ENCODE measurements at places on chromosomes 13 and 19. TPM values are rescaled to one million over a fixed set of nuclear protein-coding genes. Genes with fewer than 3 reads are reported as not detected.

DNA sequence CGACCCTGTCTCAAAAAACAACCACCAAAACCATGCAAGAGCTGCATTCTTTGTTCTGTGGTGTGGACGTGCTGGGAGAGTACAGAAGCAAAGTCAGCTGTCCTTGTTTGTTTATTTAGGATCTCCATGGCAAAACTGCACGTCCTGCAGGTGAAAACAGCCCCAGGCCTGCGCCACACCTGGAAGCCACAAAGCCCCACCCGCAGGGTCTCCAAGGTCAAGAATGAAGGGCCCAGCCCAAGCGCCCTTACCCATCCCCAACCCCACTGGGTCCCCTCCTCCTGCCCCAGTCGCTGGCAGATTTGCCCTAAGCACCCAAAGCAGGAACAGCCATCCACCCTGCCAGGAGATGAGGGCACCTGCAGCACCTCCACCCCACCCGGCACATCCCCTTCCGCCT is 10.5 kb downstream of the MBD3 start:
- no peak for DNase-seq

- DNase-seq: no peak
Observed at GRCh38 chr19:19026299-19026971, 6.9 kb downstream of the SUGP2 start.

DNA sequence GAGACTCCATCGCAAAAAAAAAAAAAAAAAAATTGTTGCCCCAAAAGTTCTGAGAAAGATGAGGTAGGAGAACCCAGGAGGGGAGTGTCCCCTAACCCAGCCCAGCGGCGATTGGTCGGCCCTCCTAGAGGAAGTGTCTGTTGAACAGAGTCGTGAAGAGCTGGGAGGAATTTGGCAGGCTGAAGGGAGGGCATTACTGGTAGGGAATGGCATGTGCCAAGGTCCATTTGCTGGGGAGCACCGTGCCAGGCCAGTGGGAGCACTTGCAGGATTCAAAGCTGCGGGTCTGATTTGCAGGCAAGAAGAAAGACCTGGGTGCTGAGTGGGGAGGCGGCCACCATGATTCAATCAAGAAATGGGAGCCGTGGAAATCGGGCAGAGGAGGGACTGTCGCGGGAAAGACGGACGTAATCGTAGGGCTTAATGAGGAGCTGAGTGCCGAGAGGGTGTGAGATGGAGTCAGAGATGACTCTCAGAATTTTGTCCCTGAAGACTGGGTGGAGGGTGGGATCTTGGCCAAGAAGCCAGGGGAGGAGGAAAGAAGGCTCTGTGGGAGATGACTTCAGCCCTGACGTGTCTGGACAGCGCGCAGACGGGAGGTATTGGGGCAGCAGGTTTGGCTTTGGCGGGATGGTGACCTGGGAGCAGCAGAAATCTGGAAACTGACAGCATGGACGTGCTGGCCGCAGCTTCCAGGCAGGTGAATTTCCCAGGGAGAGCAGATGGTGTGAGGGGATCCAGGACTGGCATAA is 15.4 kb downstream of the CERS4 start:
- no peak for DNase-seq

- no peak for DNase-seq
Observed at GRCh38 chr13:26326562-26326961, 72.6 kb downstream of the CDK8 start.

GRCh38 chr13:33438918-33439317 is 153.4 kb upstream of the STARD13 start:
- DNase-seq: no peak

DNA sequence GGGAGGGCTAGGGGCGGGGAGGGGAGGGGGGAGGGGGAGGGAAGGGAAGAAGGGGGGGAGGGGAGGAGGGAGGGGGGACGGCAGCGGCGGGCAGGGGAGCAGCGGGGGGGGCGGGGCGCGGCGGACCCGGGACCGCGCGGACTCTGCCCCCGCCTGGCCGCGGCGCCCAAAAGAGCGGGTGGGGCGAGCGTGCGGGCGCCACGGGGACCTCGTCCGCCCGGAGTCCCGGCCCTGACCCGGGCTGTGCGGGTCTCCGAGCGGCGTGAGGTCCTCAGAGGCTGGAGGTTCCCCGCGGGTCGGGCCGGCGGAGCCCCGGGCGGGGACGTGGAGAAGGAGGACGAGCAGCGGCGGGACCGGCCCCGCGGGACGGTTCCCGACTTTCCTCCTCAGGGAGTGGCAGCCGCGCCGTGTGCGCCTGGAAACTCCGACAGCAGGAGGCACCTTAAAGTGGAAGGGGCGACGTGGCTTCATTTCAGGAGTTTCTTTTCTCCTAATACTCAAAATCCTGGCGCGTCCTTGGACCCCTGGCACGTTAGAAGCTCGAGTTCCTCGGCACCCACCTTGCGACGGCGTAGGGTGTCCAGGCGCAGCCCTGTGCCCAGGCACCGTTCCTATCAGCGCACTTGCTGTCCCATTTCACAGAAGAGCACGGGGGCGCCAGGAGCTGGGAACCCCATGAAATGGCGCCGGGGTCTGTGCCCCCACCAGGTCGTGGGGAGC is 518 bp upstream of the PLPP2 start:
- DNase-seq: no peak

GRCh38 chr13:64446372-64446771 is 2783.8 kb downstream of the PCDH9 start:
- DNase-seq: no peak

DNA sequence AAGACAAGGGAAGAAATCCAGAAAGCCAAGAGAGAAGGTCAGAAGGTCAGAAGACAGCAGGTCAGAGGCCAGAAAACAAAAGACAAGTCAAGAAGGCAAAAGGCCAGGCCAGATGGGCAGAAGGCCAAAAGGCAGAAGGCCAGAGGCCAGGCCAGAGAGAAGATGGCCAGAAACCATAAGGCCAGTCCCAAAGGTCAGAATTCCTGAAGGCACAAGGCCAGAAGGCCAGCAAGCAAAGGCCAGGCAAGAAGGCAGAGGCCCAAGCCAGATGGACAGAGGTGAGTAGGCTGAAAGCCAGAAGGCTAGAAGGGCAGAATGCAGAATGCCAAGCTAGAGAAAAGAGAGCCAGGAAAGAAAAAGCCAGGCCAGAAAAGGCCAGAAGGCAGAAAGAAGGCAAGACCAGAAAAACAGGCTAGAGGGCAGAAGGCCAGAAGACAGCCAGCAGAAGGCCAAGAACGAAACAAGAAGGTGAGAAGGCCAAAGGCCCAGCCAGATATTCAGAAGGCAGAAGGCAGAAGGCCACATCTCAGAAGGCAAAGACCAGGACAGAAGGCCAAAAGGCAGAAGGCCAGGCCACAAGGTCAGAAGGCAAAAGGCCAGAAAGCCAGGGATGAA is 186.3 kb downstream of the TUBA3C start:
- no peak for DNase-seq

GRCh38 chr19:14525729-14526128 is 3.7 kb upstream of the TECR start:
- DNase-seq: no peak

Gene C19orf33
- 0.38 TPM for polyA plus RNA-seq

Gene TRIM13
- 33.3 TPM for polyA plus RNA-seq

Gene CBY2
- polyA plus RNA-seq: not detected

Gene ATP8B3
- polyA plus RNA-seq: 2.8 TPM

Gene COL4A2
- 248 TPM for polyA plus RNA-seq

Gene ZNF599
- 8.6 TPM for polyA plus RNA-seq

Gene ZNF426
- polyA plus RNA-seq: 13.2 TPM

Data from AG04450 (cell line).